ENCODE measurements at places on chromosomes 1 and 21.

GRCh38 chr1:22853651-22854185 lies 118.9 kb downstream of the LACTBL1 start:
- no peak for DNase-seq

DNA sequence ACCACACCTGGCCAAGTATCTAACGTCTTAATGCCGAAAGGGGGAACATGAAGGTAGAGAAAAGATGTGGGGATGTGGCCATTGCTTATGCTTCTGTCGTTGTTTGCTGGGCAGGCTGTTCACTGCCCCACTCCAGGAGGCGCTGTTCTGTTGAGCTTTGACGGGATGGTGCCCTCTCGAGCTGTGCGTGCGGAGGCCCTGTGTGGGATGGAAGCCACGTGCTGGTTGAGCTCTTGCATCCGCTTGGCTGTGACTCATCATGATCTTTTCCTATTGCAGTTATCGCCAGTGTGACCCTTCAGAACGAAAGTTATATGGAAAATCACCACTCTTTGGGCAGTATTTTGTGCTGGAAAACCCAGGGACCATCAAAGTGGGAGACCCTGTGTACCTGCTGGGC lies 26.3 kb downstream of the MTARC1 start:
- DNase-seq = no peak

GRCh38 chr1:111516005-111516535 lies 12.6 kb upstream of the ADORA3 start:
- DNase-seq = no peak

GRCh38 chr1:43052786-43053439 lies 94.2 kb upstream of the SLC2A1 start:
- DNase-seq = no peak

DNA sequence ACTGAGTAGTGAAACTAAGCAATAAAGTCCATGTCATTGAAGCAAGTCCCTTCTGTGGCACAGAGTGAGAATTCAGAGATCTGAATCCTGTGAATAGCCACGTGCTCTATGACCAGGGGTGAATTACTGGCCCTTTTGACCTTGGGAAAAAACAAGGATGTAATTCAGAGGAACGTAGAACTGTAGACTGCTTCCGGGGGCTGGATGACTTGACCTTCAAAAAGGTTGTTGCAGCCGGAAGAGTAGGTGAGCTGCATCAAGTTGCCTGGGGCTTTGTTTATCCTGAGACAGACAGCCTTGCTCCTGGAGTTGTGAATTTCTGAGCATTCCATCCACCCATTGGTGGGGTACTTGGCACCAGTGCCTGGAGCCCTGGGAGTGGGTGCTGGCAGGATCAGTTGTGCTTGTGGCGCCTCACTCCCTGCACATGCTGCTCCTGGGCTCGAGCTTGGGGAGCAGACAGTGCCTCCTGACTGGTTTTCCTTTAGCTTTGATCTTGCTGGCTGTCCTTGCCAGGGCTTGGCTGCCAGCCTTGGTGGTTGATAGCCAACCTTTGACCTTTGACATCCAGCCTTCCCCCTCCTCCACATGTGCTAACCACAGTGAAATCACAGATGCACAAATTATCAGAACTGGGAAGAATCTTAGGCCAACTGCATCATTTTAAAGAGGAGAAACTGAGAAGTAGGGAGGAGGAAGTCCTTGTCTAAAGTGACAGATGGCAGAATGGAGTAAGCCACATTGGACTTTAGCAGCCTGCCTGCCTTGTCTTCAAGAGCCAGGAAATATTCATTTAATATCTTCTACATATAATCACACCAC lies 16.2 kb upstream of the MYOG start:
- DNase-seq = peak; percentile 22

- DNase-seq = no peak
Measured at GRCh38 chr1:21919520-21919919, 17.6 kb downstream of the HSPG2 start.

GRCh38 chr1:155226910-155227260 lies 18.4 kb downstream of the MTX1 start:
- DNase-seq = peak; percentile 40

GRCh38 chr1:228340686-228341449 lies 65.8 kb downstream of the TRIM11 start:
- no peak for DNase-seq

DNA sequence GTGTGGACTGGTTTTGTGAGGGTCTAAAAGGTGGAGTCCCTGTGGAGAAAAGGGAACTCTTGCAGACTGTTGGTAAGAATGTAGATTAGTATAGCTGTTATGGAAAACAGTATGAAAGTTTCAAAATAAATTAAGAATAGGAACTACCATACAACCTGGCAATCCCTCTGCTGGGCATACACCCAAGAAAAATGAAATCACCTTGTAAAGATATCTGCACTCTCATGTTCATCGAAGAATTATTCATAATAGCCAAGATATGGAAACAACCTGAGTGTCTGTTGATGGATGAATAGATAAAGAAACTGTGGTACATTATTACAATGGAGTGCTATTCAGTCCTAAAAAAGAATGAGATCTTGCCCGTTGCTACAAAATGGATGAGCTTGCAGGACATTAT lies 109.6 kb downstream of the TBX19 start:
- DNase-seq = no peak

- DNase-seq = peak; percentile 36
Measured at GRCh38 chr1:145891587-145892485, 6.2 kb upstream of the ANKRD35 start.

DNA sequence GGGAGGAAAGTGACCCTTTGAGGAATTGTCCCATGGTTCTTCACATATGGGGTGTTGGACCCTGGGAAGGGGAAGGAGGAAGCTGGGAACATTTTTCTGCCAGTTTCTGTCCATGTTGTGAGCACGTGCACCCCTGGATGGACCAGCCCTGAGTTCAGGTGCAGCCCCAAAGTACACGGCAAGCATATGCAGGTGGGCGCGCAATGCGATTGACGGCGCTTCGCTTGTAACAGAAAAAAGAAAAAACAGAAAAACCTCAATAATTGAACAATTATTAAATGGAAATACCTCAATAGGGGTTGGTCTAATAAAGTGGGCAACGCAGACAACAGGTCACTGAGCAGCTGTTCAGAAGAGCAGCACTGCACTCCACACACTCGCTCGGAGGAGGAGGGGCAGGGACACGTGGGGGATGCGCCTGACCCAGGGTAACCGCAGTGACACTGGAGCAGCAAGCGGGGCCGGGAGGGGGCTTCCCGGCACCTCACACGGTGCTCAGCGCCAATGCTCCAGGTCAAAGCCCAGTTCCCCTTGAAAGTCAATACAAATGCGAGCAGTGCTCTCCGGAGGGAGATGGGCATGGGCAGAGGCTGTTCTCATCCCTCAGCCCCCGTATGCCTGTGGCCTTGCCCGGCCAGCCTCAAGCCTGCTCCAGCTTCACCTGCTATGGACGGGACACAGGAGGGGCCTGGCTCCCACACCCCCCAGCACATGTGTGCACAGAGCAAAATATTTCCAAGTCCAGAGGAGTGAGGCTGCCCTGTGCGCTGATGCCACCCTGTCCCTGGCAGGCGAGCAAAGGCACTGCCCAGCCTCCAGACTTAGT lies 6.6 kb upstream of the ACTRT2 start:
- no peak for DNase-seq

DNA sequence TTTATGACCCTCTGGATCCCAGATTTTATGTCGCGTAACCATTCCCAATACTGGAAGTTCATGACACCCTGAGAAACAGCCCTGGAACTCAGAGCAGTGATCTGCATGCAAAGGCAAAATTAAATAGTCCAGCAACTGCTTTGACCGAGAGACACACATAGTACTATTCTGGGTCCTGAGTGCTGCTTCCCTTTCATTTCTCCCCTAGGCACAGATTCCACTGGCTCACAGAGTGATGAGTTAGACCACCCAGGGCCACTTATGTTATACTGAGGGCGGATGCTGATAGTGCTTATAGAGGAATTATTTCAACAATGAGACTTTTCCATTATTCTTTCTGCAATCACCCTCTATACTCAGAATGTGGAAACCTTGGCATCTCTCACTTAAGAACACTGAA lies 69.2 kb downstream of the NFIA start:
- no peak for DNase-seq

DNA sequence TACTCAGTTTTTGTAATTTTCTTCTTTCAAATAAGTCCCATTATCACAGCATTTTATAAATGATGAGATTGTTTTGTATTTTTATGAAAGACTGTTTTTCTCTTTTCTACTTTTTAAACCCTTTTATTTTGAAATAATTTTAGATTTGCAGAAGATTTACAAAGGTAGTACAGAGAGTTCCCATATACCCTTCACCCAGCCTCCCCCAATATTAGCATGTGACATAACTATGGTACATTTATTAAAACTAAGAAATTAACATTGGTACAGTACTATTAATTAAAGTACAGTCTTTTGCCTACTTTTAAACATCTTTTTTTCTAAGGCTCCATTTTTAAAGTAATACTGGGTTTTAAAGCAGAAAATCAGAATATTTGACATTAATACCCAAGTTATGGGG lies 35.6 kb upstream of the LAMC2 start:
- DNase-seq = no peak

GRCh38 chr1:65985393-65986066 lies 192.8 kb downstream of the PDE4B start:
- no peak for DNase-seq

- no peak for DNase-seq
Measured at GRCh38 chr1:37919277-37919676, 27.6 kb downstream of the INPP5B start.

DNA sequence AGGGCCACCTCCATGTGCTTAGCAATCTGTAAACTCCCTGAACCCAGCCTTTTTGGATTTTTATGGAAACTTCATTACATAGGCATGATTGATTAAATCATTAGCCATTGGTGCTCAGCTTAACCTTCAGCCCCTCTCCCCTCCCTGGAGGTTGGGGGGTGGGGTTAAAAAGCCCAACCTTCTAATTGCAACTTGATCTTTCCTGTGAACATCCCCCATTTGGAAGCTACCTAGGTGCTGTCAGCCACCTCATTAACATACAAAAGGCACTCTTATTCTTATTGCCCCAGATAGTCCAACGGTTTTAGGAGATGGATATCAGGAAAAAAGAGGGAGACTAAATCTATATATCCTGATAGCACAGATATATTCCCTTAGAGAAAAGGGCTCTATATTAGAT lies 424.0 kb upstream of the BEND5 start:
- no peak for DNase-seq

DNA sequence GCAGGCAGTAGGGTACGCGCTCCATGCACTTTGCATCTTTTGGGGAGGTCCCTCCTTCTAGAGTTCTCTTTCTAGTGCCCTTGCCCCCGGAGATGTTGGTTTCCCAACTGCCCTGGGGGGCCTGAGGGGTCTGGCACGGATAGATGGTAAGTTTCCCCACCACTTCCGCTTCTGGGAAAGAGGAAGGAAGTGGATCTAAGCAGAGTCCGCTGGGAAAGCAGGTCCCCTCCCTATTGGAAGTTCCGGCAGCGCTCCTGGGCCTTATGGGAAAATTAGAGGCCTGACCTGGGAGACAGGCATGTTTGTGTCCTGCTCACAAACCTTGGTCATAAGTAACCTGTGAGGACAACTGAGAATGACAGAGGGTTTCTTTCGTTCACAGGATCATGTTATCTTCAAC lies 274.4 kb downstream of the RPS6KC1 start:
- DNase-seq = no peak

- DNase-seq = no peak
Measured at GRCh38 chr1:222077206-222077605, 335.3 kb upstream of the DUSP10 start.

DNA sequence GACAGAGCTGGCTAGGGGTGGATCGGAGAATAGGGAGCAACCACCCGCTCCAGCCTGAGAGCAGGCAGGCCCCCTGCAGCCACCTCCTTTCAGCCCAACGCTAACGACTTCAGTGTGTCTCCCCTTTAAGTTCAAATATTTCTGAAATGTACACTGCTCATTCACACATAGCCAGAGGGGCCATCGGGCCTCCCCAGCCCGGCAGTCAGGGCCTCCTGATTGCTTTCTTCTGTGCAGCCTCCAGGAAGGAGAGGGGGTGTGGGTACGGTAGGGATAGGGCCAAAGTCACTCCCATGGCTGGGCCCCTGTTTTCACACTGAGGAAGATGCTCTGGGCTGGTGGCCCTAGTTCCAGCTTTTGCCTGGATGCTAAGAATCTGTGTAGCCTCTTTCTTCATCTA lies 64.8 kb downstream of the EPHB2 start:
- DNase-seq = no peak

DNA sequence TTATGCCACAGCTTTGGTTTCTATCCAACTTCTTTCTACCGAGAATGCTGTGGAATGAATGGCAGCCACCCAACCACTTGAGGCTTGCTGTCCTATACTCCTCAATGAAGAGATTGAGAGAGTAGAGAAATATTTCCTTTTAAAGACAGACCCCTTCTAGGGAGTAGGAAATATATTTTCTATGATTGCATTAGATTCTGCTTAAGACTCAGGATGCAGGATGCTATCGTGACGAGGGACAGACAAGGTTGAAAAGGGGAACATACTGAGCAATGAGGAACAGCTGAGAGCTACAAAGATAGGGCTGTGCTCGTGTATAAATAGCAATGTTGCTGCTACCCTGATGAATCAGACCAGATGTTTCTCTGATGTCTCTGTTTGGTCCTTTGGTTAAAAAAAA lies 7.1 kb upstream of the RASAL2 start:
- no peak for DNase-seq

GRCh38 chr1:21265644-21266043 lies 24.6 kb downstream of the ECE1 start:
- DNase-seq = no peak

- DNase-seq = no peak
Measured at GRCh38 chr1:203453616-203454015, 22.0 kb upstream of the PRELP start.

DNA sequence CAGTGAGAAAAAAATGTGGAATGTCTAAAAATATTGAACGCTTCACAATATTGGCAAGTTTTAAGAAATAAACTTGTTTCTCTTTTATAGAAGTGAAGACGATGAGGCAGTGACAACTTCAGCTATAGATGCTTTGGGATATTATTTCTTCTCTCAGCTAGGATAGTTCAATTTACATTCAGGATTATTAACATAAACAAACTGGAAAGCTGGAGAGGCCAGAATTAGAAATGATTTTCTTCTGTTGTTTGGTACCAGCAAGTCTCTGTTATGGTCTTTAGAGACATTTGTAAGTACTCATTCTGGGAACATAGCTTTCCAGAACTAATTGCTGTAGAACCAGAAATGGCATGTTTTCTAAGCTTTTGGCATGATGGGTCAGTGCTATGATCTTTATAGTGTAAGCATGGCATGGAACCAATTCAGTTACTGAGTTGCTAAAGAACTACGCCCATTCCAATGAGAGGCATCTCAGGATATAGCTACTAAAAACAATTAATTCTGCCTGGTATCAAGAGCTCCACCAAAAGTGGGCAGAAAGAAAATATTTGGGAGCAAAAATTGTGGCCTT lies 599.5 kb upstream of the B3GALT2 start:
- no peak for DNase-seq

DNA sequence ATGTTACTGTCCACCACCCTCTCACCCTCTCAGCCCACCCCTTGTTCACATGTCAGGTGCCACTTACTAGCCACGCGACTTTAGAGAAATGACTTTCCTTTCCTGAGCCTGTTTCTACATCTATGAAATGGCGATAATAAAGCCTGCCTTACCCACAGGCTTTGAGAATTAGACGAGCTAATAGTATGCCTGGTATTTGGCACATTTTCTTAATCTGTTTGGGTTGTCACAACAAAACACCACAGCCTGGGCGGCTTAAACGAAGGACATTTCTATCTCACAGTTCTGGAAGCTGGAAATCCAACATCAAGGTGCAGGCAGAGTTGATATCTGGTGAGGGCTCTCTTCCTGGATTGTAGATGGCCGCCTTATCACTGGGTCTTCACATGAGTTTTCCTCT lies 273.9 kb upstream of the FMN2 start:
- no peak for DNase-seq
